ENCODE measurements at places on chromosomes 5 and 9.

DNA sequence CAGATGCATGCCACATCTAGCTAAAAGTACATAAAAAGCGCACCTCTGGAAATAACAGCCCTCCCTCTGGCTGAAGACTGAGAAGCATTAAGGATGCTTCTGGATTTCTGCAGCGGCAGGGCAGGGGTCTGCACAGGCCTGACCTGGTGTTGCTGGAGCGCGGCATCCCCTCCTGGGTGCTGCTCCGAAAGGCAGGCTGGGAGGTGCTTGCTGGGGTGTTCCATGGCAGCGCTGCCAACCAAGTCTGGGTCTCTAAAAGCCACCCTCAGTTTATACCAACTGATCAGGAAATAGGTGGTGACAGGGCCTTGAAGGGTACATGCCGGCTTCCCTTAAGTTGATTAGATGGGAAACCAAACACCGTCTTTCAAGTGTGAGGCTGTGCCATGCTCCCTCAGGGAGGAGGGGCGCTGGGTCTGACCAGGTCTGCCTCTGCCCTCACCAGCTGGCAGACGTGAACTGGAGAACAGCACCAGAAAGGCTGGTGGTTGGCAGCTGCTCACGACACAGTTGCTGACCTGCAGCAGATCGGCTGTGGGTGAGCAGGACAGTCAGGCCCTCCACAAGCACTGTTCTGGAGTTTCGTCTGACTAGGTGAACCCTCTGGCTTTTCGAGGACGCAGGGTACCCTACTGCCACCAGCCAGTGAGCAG is 81.6 kb downstream of the DAP start:
- no peak for DNase-seq

GRCh38 chr5:45376417-45376816 is 319.8 kb downstream of the HCN1 start:
- peak; percentile 86 for DNase-seq

- no peak for DNase-seq
These were observed 191.0 kb downstream of the EPB41L4A start for GRCh38 chr5:112227911-112228631.

- no peak for DNase-seq
These were observed 83.0 kb downstream of the APBA1 start for GRCh38 chr9:69589156-69589555.
